CD4-positive, alpha-beta T cell treated with Interleukin-15 for 4 hours (primary cell): ENCODE measurements at places on chromosomes 7 and 10.

- no peak for DNase-seq
Observed at GRCh38 chr7:81769891-81770727, at the start of gene HGF. TSS of gene HGF (minus strand) at chr7:81770047. CDS start at chr7:81769971, 76 bp downstream.

GRCh38 chr10:44830022-44830421 is 81.1 kb upstream of the TMEM72 start:
- no peak for DNase-seq

DNA sequence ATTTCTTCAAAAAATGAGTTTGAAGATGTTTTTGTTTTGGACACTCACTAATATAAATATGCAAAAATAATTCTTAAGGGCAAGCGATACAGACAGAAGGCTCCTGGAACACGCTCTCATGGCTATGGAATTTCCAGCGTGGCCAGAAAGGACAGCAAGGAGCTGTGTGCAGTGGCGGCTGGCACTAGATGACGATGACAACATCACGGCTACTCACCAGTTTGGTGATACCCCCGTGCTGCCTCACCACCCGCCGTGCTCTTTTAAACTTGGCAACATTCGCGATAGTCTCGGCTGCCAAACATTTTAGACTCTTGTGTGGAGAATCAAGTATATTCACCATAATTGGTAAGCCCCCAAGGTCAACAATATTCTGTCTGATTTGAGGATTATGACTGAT is 54.9 kb downstream of the ODAD2 start:
- no peak for DNase-seq

- DNase-seq: no peak
Observed at GRCh38 chr10:114458955-114459354, 54.7 kb upstream of the AFAP1L2 start.

DNA sequence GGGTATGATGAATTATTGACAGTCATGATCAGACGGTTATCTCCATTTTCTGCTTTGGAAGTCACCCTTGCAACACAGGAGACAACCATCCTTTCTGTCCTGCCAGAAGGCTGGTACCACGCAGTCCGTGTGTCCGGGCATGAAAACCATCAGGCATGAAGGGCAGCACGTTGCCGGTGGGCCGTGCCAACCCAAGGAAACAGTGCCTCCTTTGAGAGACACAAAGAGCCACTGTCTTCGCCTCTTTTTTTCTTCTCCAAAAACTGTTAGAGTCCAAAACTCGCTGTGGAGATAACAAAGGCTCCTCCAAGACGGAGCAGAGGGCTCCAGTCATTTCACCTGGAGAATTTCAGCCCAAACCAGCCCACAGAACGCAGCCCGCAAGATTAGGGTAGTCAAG is 60.4 kb upstream of the ARHGAP21 start:
- no peak for DNase-seq

- no peak for DNase-seq
Observed at GRCh38 chr10:129063877-129064276, 403.2 kb upstream of the MGMT start.

- no peak for DNase-seq
Observed at GRCh38 chr10:103839519-103839871, 15.9 kb downstream of the SH3PXD2A start.

DNA sequence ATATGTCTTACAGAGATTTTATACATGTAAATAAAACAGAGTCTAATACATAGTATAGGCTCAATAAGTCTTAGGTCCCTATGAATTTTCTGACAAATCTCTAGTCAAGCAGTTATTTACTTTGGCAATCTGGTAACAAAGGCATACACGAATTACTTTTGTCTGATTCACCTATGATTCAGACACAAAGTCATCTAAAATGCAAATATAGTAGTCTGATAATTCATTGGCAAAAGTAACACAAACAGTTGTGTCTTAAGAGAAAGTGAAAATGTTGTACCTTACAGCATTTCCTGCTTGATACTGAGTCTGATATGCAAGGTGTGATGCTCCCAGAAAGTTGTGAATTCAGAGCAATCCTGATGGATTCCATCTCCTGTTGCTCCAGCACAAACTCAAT is 209.4 kb upstream of the PRSS1 start:
- no peak for DNase-seq

GRCh38 chr10:4648999-4649398 is 177.0 kb upstream of the AKR1E2 start:
- DNase-seq: no peak

- DNase-seq: no peak
Observed at GRCh38 chr10:74752371-74753040, 73.9 kb upstream of the KAT6B start.

DNA sequence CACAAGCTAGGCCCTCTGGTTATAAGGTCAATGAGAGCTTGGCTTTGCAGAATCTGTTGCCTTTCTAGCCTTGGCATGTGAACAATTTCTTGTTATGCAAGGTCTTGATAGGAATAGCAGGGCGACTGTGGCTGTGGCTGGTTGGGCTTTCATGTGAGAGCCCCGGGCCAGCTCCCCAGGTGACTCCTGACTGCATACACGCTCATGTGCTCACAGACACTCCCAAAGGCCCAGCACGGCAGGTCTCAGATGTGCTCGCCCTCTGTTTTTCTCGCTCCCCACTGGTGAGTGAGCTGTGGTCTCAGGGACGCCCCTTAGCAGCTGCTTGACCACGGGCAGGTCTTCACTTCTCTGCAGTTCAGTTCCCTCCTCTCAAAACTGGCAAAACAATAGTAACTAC is 37.1 kb upstream of the ZNF32 start:
- no peak for DNase-seq

GRCh38 chr7:15764851-15765382 is 78.4 kb upstream of the MEOX2 start:
- no peak for DNase-seq

DNA sequence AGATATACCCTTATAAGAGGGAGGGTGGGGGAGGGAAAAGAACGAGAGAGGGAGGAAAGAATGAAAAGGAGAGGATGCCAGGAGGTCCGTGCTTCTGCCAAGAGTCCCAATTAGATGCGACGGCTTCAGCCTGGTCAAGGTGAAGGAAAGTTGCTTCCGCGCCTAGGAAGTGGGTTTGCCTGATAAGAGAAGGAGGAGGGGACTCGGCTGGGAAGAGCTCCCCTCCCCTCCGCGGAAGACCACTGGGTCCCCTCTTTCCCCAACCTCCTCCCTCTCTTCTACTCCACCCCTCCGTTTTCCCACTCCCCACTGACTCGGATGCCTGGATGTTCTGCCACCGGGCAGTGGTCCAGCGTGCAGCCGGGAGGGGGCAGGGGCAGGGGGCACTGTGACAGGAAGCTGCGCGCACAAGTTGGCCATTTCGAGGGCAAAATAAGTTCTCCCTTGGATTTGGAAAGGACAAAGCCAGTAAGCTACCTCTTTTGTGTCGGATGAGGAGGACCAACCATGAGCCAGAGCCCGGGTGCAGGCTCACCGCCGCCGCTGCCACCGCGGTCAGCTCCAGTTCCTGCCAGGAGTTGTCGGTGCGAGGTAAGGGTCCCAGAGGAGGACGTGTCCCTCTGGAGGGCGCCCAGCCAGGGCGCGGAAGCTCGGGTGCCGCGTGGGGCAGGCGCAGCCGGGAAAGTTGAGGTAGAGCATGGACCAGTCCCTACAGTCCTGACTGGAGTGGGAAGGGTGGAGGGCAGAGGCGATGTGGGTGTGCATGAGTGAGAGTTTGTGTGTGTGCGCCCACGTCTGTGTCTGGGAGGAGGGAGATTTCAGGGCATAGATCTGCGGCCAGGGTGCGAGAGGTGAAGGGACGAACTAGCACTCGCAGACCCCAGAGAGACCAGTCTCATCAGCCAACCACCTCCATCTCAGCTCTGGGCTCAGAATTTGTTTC is 844 bp downstream of the GRM3 start:
- DNase-seq: no peak

DNA sequence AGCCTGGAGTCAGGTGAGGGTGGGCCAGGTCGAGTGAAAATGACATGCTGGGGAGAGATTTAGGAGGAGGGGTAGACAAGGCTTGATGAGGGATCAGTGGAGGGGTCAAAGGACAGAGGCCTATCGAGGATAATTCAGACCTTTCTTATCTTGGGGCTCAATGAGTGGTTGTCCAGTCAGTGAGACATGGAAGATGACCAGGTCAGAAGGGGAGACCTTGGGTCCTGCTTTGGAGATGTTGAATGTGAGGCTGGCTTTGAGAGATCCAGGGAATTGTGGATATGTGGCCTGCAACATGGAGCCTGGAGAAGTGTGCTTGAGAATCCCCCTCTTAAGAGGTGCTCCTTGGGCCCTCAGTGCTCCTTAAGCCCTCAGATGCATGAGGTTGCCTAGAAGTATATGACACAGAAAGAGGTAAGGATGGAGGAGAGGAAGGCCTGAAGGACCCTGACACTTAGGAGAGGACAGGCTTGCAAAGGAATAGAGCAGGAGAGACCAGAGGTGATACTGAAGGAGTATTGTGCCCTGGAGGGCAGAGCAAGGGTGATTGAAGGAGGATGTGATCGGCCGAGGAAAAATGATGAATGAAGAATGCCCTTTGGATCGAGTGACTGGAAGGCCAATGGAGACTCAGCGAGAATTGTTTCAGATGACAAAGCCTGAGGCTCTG is 129.8 kb upstream of the GPR26 start:
- DNase-seq: no peak

DNA sequence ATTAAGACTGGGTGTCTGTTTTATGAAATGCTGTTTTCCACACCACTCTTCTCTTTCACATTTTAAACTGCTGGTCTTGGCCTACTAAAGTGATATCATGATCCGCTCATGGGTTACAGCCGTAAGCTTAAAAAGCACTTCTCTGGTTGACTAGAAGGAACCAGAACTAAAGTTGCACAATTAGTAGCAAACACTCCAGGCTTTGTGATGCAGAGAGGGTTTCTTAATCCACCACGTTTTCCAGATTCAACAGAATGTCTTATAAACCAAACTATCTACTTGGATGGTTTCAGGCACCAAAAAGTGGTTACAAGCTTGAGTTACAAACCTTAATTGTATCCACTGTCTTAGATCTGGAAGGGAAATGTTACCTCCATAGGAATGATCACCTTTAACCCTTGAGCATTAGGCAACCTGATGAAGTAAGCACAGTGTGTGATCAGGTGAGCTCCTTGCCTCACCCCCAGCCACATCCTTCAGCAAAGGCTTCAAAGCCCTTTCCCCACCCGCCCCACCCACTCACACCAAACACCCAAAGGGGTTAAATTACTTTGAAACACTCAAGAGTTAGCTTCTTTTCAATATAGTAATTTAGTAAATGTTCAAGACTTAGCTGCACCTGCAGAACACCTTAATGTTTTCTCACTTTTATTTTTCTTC is 3.5 kb downstream of the ELMO1 start:
- no peak for DNase-seq

- peak; percentile 14 for DNase-seq
Observed at GRCh38 chr10:114486938-114487814, 82.9 kb upstream of the AFAP1L2 start.

DNA sequence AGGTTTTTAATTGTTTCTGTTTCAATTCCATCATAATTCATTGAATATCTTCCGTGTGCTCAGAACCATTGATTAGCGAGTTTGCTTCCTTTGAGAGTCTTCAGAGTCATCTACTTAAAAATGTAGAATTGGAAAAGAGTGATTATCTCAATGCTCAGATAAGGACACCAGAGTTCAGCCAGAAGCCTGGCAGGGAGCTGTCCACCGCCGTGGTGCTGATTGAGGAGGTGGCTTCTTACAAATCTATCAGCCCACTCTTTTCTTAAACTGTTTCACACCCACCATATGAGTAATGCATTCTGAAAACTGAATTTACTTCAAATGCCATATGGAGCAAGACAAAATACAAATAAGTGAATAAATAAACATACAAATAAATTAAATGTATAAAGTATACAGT is 79.3 kb downstream of the INSYN2A start:
- DNase-seq: no peak

DNA sequence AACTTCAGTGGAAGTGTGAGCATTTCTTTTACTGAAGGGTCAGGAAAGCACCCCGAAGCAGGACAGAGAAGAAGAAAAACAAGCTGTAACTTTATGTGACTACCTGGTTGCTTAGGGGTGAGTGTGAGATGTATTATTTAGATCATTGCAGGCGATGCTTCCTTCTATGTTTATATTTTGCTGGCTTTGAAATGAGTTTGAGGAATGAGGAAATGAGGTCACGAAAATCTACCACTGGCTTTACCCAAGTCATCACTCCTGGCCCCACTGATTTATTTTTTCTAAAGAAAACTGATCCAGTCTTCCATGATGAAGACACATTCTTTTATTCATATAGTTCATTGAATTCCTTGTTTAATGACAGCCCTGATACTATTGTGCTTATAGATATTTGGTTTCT is 716.6 kb upstream of the FZD8 start:
- no peak for DNase-seq

GRCh38 chr10:77909749-77910375 is 16.7 kb downstream of the DLG5 start:
- no peak for DNase-seq

GRCh38 chr10:94125856-94126255 is 132.1 kb downstream of the PLCE1 start:
- DNase-seq: no peak

GRCh38 chr10:650441-650851 is 39.0 kb downstream of the DIP2C start:
- DNase-seq: no peak

GRCh38 chr7:50782375-50783208 is at the start of gene GRB10:
TSS of gene GRB10 (minus strand) at chr7:50782896. CDS start at chr7:50732322, 50,574 bp downstream.
- no peak for DNase-seq

GRCh38 chr10:15898046-15898445 is 37.7 kb upstream of the MINDY3 start:
- peak; percentile 9 for DNase-seq

DNA sequence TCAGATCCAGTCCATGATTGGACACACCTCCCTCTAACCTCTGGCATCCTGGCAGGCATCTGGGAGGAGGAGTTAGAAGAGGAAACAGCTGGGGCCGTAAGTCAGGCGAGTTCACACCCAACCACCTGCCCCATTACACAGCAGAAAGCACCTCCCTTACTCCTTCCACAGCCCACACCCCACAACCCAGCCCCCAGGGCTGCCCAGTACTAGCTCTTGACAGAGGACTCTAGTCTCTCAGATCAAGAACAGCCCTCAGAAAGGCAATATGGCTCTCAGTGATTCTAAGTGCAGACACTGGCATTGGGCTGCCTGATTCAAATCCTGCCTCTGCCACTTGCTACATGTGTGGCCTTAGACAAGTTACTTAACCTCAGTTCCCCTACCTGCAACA is 34.1 kb downstream of the KCNMA1 start:
- no peak for DNase-seq

DNA sequence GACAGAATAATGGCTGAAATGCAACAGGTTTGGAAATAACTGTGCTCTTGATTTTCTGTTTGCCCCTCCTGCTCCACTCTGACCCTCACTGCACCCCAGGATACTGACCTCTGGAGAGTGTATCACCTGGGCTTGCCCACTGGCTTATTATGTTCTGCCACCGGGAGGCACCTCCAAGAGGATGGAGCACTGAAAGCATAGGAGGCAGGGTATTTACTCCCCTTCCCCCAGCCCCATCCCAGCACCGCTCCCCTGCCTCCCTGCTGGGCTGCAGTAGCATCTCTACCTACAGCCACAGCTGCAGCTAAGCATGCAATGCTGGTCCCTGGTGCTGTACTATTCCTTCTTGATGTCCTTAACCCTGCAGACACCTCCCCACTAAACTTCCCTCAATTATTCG is 26.4 kb downstream of the RAB11FIP2 start:
- no peak for DNase-seq

GRCh38 chr7:13904007-13904406 is 85.5 kb downstream of the ETV1 start:
- no peak for DNase-seq

GRCh38 chr7:83509255-83510021 is 139.5 kb downstream of the SEMA3E start:
- DNase-seq: no peak
